ENCODE measurements at places on chromosomes 13 and 19.

- no peak for DNase-seq
Observed at GRCh38 chr13:100630555-100630954, 42.0 kb upstream of the GGACT start.

DNA sequence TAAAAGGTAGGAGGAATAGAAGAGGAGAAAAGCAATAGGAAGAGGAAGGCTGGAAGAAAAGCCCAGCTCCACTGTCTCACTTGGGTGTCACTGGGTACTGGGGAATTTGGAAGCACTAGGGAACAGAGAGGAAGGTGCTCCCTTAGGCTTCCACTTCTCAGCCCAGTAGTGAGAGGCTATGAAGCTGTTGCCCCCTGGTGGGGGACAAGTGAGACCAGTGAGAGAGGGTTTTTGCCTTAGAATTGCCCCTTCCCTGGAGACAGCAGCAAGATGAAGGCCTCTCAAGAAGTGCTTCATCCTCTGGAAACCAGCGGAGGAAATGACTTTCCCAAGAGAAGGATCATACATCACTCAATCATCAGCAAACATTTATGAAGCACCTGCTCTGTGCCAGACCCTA, 4.7 kb upstream of the ZNF606 start:
- no peak for DNase-seq

DNA sequence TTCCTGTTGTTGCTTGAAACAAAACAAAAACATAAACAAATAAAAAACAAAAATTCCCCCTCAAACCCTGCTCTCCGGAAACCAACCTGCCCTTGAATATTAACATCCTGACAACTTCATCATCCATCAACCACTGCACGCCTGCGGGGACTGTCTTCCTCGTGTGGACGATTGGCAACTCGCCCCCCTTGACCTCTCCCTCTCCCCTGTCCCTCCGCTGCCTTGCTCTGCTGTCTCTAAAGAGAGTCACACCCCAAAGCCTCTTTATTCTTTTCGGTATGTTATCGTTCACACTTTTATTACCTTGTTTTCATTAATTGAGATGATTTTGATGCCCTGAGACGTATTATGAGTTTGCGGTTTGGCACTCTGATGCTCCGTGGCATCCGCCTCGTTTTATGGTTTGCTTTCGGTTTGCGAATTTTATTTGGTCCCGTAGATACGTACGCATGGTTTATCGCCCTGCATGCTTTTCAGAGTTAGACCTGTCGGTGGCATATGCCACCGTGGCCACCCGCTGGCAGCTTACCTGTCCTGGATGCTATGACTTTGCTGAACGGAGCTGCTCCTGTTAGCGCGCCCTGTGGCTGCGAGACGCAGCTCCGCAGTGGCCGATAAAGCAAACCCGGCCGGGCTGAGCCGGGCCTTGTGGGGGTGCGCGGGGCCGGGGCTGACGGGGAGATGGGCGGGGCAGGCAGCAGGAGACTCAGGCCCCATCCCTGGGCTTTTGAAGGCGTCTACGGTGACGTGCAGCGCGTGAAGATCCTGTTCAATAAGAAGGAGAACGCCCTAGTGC, 10.6 kb downstream of the PTBP1 start:
- peak; percentile 21 for DNase-seq

GRCh38 chr13:31896427-31896826, 135.1 kb upstream of the FRY start:
- peak; percentile 10 for DNase-seq

- no peak for DNase-seq
Observed at GRCh38 chr13:24642219-24642618, 38.0 kb upstream of the ATP12A start.

- DNase-seq = no peak
Observed at GRCh38 chr13:34465423-34465922, 476.6 kb upstream of the NBEA start.

DNA sequence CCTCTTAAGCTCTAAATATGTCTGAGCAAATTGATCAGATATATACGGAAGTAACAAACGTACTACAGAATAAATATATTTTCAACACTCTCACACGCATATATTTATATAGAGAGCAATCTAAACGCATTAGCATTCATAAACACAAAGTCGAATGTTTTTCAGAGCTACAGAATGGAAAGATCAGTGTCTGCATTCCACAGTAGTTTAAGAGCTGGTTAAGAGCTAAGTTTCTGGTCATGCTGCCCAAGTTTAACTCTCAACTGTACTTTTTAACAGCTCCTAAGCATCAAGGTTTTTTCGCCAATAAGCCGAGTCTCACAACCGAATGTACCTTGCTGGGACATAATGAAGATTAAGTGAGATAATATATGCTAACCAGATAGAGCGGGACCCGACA, 36.7 kb upstream of the RAP2A start:
- DNase-seq = no peak

DNA sequence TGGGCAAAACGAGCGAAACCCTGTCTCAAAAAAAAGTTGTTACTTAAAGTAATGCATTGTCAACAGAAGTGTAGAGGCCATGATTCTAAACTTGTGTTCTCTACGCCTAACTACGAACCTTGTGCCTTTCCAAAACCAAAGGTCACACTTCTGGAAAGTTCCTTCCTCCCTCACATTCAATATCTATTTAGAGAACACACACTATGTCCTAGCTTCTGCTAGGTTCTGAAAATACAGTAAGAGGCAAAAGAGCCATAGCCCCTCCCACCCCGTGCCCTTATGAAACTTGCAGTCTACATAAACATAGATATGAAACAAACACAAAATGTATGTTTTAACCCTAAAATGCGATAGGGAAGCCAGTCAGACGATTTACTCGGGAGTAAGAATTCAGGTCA, 36.4 kb downstream of the RNF6 start:
- DNase-seq = no peak

- no peak for DNase-seq
Observed at GRCh38 chr19:55275851-55276719, 3.8 kb downstream of the HSPBP1 start.

DNA sequence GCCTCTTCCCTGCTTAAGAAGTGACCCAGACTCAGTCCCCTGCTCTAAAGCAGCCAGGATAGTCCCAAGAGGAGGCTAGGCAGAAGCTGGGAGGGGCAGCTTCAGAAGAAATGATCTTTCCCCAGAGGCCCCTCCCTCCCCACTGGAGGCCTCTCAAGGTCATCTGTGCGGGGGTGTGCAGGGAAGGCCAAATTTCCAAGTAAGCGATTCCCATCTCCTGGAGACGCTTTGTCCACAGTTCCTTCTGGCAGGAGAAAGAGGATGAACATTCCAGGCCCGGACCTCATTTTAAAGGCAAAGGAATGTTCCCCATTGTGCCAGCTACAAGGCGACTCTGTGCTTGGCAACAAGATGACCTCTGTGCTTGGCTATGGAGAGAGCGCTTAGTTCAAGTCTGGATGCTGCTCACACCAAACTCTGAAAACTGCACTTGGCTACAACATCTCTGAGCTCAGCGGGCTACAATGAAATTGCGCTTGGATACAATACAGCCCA, 23.5 kb downstream of the COL5A3 start:
- no peak for DNase-seq

DNA sequence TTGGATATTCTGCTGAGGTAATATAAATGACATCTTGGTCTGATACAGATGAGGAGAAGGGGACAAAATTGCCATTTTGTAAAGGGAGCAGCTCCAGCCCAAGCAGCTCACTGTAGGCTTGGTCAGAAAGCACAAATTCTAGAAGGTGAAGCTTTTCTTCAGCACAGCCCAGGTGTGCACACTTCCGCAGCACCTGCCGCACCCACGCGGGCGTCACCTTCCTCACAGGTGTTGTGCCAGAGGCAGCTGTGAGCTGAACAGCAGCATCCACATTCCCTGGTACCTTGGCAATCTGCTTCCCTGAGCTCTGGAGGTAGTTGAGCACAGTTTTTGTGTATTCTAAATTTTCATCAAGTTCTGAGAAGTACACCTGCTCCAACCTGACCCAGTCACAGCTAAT, 79.0 kb downstream of the SACS start:
- DNase-seq = no peak
